ENCODE measurements at places on chromosomes 7 and 10. TPM values are rescaled to one million over a fixed set of nuclear protein-coding genes. Genes with fewer than 3 reads are reported as not detected.

SLC13A1 gene
- total RNA-seq: not detected

MYPN gene
- 18.6 TPM for total RNA-seq

FAM25C gene
- not detected for total RNA-seq

FAM221A gene
- total RNA-seq: 0.64 TPM

LIPK gene
- not detected for total RNA-seq

BMPER gene
- total RNA-seq: 5.8 TPM

GSTO2 gene
- 1.9 TPM for total RNA-seq

GHRHR gene
- not detected for total RNA-seq

TNRC18 gene
- total RNA-seq: 78.0 TPM

AQP1 gene
- 11.9 TPM for total RNA-seq

AOAH gene
- not detected for total RNA-seq

Data from fibroblast of villous mesenchyme (primary cell).